ENCODE measurements at places on chromosomes 7 and 10.

- DNase-seq = no peak
Measured at GRCh38 chr7:82167558-82168314, 275.8 kb downstream of the CACNA2D1 start.

DNA sequence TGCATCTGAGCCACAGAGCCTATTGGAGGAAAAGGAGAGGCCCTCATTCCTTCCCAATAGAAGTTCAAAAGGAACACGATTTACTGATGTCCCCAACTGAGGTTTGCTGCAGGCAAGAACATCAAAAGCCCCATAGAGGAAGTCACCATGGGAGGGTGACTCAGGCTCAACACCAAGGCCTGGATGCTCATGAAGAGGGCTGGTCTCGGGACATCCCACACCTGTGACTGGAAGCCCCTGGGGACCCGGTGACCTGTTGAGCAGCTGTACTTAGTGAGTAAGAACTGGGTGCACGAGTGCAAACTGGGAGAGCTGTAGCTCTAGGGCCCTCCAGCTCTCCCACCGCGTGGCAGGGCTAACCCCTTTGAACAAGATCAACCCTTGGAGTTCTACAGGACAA is 38.0 kb downstream of the CYTH3 start:
- DNase-seq = no peak

GRCh38 chr10:129703287-129704137 is 236.5 kb downstream of the MGMT start:
- no peak for DNase-seq

DNA sequence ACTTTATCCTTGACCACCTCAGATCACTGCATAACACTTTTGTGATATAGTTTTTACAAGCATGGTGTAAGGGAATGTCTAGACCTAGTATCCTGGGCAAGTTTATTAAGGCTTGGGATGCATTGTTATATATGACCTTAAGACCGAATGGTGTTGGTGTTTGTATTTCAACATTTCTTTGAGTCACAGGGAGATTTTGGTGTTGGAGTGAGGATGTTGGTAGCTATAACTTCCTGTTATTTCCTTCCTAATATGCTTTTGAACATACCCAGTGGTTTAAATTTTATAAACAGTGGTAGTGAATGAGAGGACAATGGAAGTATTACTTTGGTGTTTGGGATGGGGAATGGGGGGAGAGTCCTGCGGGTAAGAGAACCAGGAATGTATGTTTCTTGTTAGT is 2.6 kb downstream of the EXOC4 start:
- no peak for DNase-seq

- DNase-seq = no peak
Measured at GRCh38 chr7:50781381-50782293, 1.1 kb downstream of the GRB10 start.

DNA sequence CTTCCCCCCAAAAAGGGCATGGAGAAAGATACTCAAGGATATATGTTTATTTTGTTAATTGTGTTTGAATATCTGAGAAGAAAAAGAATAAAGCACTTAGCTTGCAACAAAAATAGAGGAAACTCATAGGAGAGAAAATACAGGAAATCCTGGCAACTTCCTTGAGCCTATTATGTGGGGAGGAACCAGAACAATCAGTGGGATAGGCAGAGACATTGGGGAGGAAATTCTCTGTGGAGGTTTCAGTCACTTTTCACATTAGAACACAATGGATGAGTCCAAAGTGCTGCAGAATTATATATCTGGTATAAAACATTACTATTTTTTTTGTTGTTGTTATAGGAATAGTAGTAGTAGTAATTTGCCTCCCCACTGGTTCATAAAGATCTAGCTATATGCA is 240.1 kb downstream of the THSD7A start:
- no peak for DNase-seq

Measured in SIG-M5 (cell line).